ENCODE measurements at places on chromosomes 5 and 9. TPM values are rescaled to one million over a fixed set of nuclear protein-coding genes. Genes with fewer than 3 reads are reported as not detected.

Gene RELL2
- total RNA-seq = 2.1 TPM

GRCh38 chr5:153883854-153884611 is 154.7 kb downstream of the FAM114A2 start:
- H3K4me1 ChIP-seq = no peaks in the 10 kb centered on the region
- no peaks in the 10 kb centered on the region for H3K36me3 ChIP-seq
- no peak overlapping the region for H3K4me3 ChIP-seq
- no peaks in the 10 kb centered on the region for H3K27me3 ChIP-seq

- DNase-seq = peak; percentile 45
- H3K4me1 ChIP-seq = no peaks in the 10 kb centered on the region
- no peak overlapping the region for H3K4me3 ChIP-seq
- H3K36me3 ChIP-seq = no peaks in the 10 kb centered on the region
- no peak overlapping the region for H3K27ac ChIP-seq
- H3K27me3 ChIP-seq = no peaks in the 10 kb centered on the region
These were observed 6.1 kb upstream of the ANGPTL2 start for GRCh38 chr9:127128341-127129072.

GRCh38 chr5:168964182-168964581 is 336.8 kb downstream of the SLIT3 start:
- no peak overlapping the region for H3K4me3 ChIP-seq
- no peak for DNase-seq
- no peak overlapping the region for H3K27ac ChIP-seq
- no peaks in the 10 kb centered on the region for H3K4me1 ChIP-seq

Gene LHX2
- not detected for total RNA-seq

Data from colonic mucosa (tissue), 4 donors.